Naive thymus-derived CD4-positive, alpha-beta T cell (primary cell): ENCODE measurements at places on chromosomes 4 and X.

DNA sequence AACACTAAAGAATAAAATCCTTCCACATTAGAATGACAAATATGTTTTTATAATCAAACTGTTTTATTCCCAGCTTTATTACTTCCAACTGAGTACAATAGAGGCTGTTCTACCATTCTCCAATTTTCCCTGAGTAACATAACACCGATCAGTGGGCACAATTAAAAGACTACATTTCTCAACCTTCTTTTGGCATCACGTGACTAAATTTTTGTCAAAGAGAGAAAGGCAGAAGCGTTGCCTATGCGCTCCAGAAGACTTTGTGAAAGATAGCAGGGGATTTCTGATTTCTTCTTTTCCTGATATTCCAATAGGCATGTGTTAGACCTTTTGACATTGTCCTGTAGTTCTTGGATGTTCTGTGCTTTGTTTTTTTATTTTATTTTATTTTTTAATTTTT, 1705.6 kb upstream of the PCDH7 start:
- no peak for DNase-seq

- DNase-seq, result no peak
Measured at GRCh38 chr4:2744576-2745270, 11.4 kb downstream of the TNIP2 start.

GRCh38 chrX:141632124-141632523, 42.6 kb downstream of the SPANXA2 start:
- DNase-seq, result no peak

- no peak for DNase-seq
Measured at GRCh38 chr4:167578906-167579305, 344.6 kb upstream of the SPOCK3 start.

DNA sequence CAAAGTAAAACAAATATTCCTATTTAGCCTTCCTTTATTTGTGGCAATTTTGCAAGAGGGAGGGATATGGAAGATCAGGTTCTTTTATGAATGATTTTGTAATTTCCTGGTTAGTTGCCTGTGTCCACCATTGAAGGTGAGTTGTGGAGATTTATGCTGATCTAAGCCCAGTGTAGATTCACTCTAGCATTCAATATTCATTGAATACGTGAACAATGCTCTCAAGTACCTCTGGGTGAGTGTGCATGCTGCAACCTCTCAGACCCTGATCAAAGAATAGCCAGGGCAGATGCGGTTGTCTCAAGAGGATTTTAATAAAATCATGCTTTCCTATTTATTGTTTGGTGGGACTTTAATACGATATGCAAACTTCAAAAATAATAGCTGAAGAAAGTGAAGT, 628.4 kb downstream of the SPRY1 start:
- DNase-seq, result no peak
